A549 (cell line): ENCODE measurements at places on chromosomes 1 and 21. TPM values are rescaled to one million over a fixed set of nuclear protein-coding genes. Genes with fewer than 3 reads are reported as not detected.
A peak's percentile ranks its signal among the peaks of the same experiment; 100 is the strongest.

XCL1 gene
- not detected in 3 replicates for polyA plus RNA-seq

RGS1 gene
- not detected in 3 replicates for polyA plus RNA-seq

OR2L8 gene
- polyA plus RNA-seq, result not detected in 3 replicates

PTGFR gene
- polyA plus RNA-seq, result not detected in 3 replicates

REN gene
- polyA plus RNA-seq, result not detected in 3 replicates

DNA sequence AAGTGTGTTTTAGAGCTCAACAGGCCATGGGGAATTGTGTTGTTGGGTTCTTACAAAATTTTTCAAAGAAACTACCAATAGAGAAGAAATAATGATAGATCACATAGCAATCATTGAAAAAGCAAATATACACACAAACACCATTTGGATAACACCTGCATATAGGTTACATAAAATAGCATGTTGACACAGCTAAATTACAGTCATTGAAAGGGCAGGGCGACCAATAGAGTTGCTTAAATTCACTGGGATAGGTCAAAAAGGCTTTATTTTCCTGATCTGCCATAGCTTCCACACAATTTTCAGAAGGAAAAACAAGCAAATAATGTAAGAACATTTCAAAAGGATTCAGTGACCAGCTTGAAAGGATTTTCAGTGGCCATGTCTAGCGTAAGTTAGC, 57.9 kb upstream of the FGGY start:
- no peak for DNase-seq

GRCh38 chr1:153490272-153491051, 30.0 kb upstream of the S100A7 start:
- peak; percentile 67 for DNase-seq

GRCh38 chr1:200624679-200625335, 4.3 kb upstream of the KIF14 start:
- DNase-seq, result no peak
